Vagina (tissue), 2 donors: ENCODE measurements at places on chromosomes 7 and 10.

DNA sequence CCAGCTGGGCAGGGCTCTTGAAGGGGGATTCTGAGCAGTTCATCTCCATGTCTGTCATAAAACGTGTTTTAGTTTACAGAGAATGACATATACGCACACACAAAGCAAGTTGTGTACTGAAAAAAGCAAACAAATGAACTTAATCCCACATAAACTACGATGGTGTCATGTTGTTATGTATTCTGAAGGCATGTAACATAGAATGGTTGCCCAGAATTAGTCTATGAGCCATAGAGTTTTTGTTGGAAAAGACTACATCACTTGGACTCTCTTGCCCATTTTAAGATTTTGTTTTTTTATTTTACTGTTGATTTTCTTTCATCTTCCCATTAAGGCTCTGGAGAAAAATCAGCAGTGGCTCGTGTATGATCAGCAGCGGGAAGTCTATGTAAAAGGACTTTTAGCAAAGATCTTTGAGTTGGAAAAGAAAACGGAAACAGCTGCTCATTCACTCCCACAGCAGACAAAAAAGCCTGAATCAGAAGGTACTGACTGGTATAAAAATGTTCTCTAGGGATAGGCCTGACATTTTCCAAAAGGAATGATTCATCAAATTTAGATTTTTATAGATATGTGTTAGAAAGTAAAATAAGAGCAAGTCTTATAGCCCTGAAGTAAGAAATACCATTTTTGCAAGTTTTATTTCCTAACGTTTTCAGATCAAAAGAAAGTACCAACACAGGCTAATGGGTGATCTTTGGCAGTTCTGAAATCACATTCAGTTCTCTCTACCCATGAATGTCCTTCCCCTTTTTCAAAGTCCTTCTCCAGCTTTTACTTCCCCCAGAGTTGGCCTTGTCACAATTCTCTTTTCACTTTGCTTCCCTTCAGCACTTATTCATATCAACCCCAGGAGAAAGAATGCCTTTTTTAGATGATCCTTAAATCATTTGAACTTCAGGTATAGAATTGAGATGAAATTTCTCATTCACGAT is 18.9 kb downstream of the CEP55 start:
- no peaks in the 10 kb centered on the region for H3K36me3 ChIP-seq
- H3K27me3 ChIP-seq: no peaks in the 10 kb centered on the region
- H3K4me3 ChIP-seq: no peak overlapping the region
- DNase-seq: no peak
- peaks cover 5% of the 10 kb centered on the region for H3K4me1 ChIP-seq

- no peak overlapping the region for H3K4me3 ChIP-seq
- H3K27me3 ChIP-seq: no peaks in the 10 kb centered on the region
- DNase-seq: no peak
Observed at GRCh38 chr10:124619802-124620490, 124.2 kb downstream of the FAM53B start.

- no peaks in the 10 kb centered on the region for H3K36me3 ChIP-seq
- H3K4me1 ChIP-seq: no peaks in the 10 kb centered on the region
- no peak overlapping the region for H3K27ac ChIP-seq
- H3K27me3 ChIP-seq: no peaks in the 10 kb centered on the region
- H3K4me3 ChIP-seq: no peak overlapping the region
- DNase-seq: no peak
Observed at GRCh38 chr7:46759711-46760480, 822.0 kb downstream of the TNS3 start.

DNA sequence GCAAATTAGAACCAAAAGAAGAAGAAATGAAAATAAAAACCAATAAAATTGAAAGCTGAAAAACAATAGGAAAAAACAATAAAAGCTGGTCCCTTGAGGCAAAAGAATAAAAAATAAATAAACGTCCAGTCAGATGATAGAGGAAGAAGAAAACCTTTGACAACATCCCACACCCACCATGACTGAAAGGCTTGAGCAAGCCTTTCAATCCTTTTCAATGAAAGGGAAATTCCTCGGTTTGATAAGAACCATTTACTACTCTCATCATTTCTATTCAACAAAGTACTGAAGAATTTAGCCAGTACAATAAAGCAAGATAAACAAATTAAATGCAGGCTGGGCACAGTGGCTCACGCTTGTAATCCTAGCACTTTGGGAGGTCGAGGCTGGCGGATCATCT is 3.8 kb downstream of the SLC25A40 start:
- H3K36me3 ChIP-seq: no peaks in the 10 kb centered on the region
- peaks cover 12% of the 10 kb centered on the region for H3K4me1 ChIP-seq
- H3K27me3 ChIP-seq: no peaks in the 10 kb centered on the region
- no peak for DNase-seq
- no peak overlapping the region for H3K27ac ChIP-seq
- H3K4me3 ChIP-seq: no peak overlapping the region

- no peak overlapping the region for H3K4me3 ChIP-seq
- no peak for DNase-seq
- H3K27me3 ChIP-seq: no peaks in the 10 kb centered on the region
- H3K4me1 ChIP-seq: no peaks in the 10 kb centered on the region
Observed at GRCh38 chr7:14924398-14924797, 21.8 kb upstream of the DGKB start.

DNA sequence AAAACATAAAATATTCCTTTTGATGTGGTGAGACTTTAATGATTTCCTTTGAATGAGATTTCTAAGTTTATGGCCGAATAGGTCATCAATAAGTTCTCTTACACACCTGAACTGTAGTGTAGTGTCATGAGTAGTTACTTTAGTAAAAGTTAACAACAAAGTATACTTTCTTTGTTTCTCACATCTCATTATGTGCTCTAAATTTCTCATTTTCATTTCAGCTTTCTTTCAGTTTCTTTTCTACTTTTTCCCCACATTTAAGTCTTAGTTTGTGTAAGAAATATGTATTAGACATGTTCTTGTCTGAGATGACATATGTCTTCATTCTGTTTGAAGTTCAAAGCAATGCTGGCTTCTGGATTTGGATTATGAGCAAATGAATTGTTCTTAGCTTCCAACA is 348.1 kb downstream of the ANKRD7 start:
- no peak for DNase-seq
- no peak overlapping the region for H3K27ac ChIP-seq
- H3K4me3 ChIP-seq: no peak overlapping the region

GRCh38 chr7:17402628-17403278 is 104.3 kb downstream of the AHR start:
- no peak overlapping the region for H3K4me3 ChIP-seq
- no peak for DNase-seq
- peaks cover 20% of the 10 kb centered on the region for H3K4me1 ChIP-seq
- H3K36me3 ChIP-seq: no peaks in the 10 kb centered on the region

GRCh38 chr7:6011541-6011940 is 2.5 kb downstream of the AIMP2 start:
- no peaks in the 10 kb centered on the region for H3K36me3 ChIP-seq
- no peak overlapping the region for H3K27ac ChIP-seq
- no peaks in the 10 kb centered on the region for H3K27me3 ChIP-seq
- no peak for DNase-seq
- no peak overlapping the region for H3K4me3 ChIP-seq

- no peak overlapping the region for H3K27ac ChIP-seq
- H3K27me3 ChIP-seq: no peaks in the 10 kb centered on the region
- no peak overlapping the region for H3K4me3 ChIP-seq
- DNase-seq: no peak
Observed at GRCh38 chr7:123675181-123675473, 19.5 kb downstream of the LMOD2 start.

- no peak overlapping the region for H3K4me3 ChIP-seq
- H3K27ac ChIP-seq: no peak overlapping the region
- H3K27me3 ChIP-seq: no peaks in the 10 kb centered on the region
- no peaks in the 10 kb centered on the region for H3K36me3 ChIP-seq
- no peak for DNase-seq
Observed at GRCh38 chr10:75736151-75736640, 304.8 kb downstream of the LRMDA start.

GRCh38 chr10:28892818-28893547 is 215.7 kb downstream of the BAMBI start:
- DNase-seq: no peak
- H3K27me3 ChIP-seq: no peaks in the 10 kb centered on the region
- no peaks in the 10 kb centered on the region for H3K36me3 ChIP-seq
- no peaks in the 10 kb centered on the region for H3K4me1 ChIP-seq
- no peak overlapping the region for H3K27ac ChIP-seq
- H3K4me3 ChIP-seq: no peak overlapping the region

DNA sequence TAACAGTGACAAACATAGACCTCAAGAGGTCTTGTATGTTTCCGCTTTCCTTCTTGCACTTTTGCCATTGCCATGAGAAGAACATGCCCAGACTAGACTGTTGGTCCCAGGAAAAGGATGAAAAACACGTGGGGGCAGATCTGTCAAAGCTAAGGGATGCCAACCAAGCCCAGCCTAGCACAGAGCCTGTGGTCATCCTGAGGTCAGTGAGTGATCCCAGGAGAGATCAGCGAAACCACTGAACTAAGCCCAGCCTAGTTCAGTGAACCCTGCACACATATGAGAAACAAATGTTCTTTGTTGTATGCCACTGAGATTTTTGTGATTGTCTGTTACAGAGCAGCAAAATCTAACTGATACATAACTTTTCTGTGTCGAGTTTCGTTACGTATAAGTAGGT is 718.8 kb downstream of the MAGI2 start:
- H3K4me1 ChIP-seq: no peaks in the 10 kb centered on the region
- no peak overlapping the region for H3K27ac ChIP-seq
- H3K27me3 ChIP-seq: no peaks in the 10 kb centered on the region
- H3K4me3 ChIP-seq: no peak overlapping the region
- DNase-seq: no peak

DNA sequence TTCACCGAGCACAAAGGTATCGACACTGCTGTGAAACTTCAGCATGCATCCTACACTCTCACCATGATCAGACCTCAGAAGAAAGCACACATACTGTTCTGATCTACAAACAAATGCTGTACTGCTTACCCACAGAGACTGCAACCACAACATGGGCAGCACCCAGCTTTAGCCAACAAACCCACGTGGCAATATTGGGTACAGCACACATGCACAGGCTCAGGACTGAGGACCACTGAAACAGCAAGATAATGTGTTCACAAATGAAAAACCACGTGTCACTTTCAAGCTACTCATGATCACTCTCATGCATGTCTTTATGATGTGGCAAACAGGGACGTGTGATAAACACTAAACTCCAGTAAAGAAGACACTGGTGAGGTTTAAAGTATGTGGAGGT is 119.3 kb upstream of the PTN start:
- no peak overlapping the region for H3K4me3 ChIP-seq
- DNase-seq: no peak
- H3K27me3 ChIP-seq: no peaks in the 10 kb centered on the region
- H3K36me3 ChIP-seq: no peaks in the 10 kb centered on the region

DNA sequence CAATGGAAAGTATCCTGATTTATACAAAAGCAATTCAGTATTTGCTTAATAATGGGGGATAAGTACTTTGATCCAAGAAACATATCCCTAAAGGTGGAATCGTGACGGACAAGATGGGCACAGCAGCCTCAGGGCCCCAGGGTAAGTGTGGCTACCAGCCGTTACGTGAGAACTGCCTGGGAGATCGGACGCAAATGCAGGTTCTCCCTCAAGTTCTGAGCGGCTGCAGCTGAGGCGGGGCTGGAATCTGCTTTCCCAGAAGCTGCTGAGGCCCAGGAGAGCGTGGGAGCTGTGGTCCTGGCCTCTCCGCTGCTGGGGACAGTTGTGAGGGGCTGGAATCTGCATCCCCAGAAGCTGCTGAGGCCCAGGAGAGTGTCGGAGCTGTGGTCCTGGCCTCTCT is 13.5 kb downstream of the FOXL3 start:
- H3K4me3 ChIP-seq: no peak overlapping the region
- no peaks in the 10 kb centered on the region for H3K36me3 ChIP-seq
- H3K4me1 ChIP-seq: no peaks in the 10 kb centered on the region
- H3K27me3 ChIP-seq: no peaks in the 10 kb centered on the region
- H3K27ac ChIP-seq: no peak overlapping the region
- no peak for DNase-seq

- no peak overlapping the region for H3K4me3 ChIP-seq
- H3K36me3 ChIP-seq: no peaks in the 10 kb centered on the region
- no peaks in the 10 kb centered on the region for H3K27me3 ChIP-seq
- H3K4me1 ChIP-seq: no peaks in the 10 kb centered on the region
Observed at GRCh38 chr7:123961771-123962170, 36.7 kb downstream of the SPAM1 start.

DNA sequence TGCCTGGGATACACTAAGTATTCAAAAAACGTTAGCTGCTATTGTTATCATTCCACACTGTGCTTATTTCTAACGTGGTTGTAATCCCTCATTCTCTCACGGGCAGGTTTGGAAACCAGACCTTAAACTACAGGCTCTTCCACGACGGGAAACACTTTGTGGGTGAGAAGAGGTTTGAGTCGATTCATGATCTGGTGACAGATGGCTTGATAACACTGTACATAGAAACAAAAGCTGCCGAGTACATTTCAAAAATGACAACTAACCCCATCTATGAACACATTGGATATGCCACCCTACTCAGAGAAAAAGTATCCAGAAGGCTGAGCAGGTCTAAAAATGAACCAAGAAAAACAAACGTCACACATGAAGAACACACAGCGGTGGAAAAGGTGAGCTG is 163.2 kb upstream of the PRR15 start:
- H3K27ac ChIP-seq: no peak overlapping the region
- no peak overlapping the region for H3K4me3 ChIP-seq
- no peaks in the 10 kb centered on the region for H3K36me3 ChIP-seq
- peak; percentile 20 for DNase-seq
- no peaks in the 10 kb centered on the region for H3K4me1 ChIP-seq
- H3K27me3 ChIP-seq: no peaks in the 10 kb centered on the region

DNA sequence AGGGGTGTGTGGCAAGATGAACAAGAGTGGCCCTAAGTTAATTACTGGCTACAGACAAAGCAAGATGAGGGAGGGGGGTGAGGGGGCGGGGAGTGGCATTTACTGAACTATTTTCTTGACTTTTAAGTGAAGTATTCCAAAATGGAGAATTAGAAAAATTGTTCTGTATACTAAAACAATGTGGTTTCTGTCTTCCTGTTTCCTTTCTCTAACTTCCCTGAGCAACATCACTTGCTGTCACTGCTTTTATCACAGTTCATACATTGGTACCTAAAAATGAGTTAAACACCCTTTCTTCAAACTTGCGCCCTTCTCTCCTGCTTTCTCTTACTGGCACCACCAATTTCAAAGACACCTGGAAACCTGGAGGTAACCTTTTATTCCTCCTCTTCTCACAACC is 21.6 kb downstream of the PDZD8 start:
- H3K27ac ChIP-seq: no peak overlapping the region
- H3K36me3 ChIP-seq: no peaks in the 10 kb centered on the region
- no peaks in the 10 kb centered on the region for H3K27me3 ChIP-seq
- no peak for DNase-seq

DNA sequence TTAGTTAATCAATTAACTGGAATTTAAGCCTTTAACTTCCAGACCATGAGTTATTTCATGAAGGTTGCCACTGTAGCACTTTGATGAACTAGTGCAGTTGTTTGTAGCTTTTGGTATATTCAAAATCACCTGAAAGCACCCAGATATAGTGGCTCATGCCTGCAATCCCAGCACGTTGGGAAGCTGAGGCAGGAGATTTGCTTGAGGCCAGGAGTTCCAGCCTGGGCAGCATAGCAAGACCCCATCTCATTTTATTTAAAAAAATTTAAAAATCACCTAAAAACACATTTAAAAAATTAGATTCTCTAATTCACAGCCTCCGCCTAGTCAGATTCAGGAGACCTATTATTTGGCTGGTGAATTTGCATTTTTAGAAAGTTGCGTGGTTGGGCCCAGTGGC is 9.0 kb downstream of the TBC1D12 start:
- H3K36me3 ChIP-seq: no peaks in the 10 kb centered on the region
- H3K27me3 ChIP-seq: no peaks in the 10 kb centered on the region

- no peak overlapping the region for H3K4me3 ChIP-seq
- H3K36me3 ChIP-seq: no peaks in the 10 kb centered on the region
- no peak overlapping the region for H3K27ac ChIP-seq
- no peak for DNase-seq
- no peaks in the 10 kb centered on the region for H3K27me3 ChIP-seq
Observed at GRCh38 chr7:104242638-104243037, 34.8 kb upstream of the ORC5 start.
